ENCODE measurements at places on chromosomes 7 and 10. TPM values are rescaled to one million over a fixed set of nuclear protein-coding genes. Genes with fewer than 3 reads are reported as not detected.

- DNase-seq, result no peak
These were observed 54.9 kb downstream of the CLIP2 start for GRCh38 chr7:74344132-74344496.

- DNase-seq, result no peak
These were observed 15.9 kb downstream of the FAM149B1 start for GRCh38 chr10:73183667-73184281.

GRCh38 chr10:114933588-114933987, 4.4 kb upstream of the TRUB1 start:
- no peak for DNase-seq

Gene PNLIPRP2
- total RNA-seq, result 0.79 TPM

GRCh38 chr7:25031432-25031831, 51.5 kb upstream of the OSBPL3 start:
- DNase-seq, result no peak

Gene MCM10
- total RNA-seq, result 44.8 TPM

Gene PSMG3
- total RNA-seq, result 30.1 TPM

GRCh38 chr7:37181550-37181932, 267.1 kb downstream of the ELMO1 start:
- no peak for DNase-seq

GRCh38 chr10:106615081-106615480, 549.4 kb downstream of the SORCS1 start:
- DNase-seq, result peak; percentile 74

DNA sequence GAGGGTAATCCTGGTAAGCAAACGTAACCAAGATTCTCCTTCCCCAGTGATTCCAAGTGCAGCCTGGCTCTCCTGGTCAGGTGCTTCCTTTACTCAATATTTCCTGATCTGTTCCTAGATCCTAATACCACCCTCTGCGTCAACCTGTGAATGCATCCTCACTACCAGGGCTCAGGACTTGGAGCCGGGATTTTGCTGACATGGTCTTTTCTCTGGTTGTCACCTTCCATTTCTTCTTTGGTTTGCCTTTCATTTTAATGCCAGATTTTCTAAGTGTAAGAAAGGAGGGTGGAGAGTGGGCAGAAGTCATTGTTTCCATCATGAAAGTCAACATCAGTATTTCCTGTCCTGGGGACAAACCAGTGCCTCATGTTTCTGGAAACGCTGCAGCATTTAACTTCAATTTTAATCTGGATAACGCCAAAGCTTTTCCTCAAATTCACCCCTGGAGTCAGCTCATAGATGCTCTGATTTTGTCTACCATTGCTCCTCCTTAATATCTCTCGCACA, 210.4 kb upstream of the ZNF32 start:
- no peak for DNase-seq

DNA sequence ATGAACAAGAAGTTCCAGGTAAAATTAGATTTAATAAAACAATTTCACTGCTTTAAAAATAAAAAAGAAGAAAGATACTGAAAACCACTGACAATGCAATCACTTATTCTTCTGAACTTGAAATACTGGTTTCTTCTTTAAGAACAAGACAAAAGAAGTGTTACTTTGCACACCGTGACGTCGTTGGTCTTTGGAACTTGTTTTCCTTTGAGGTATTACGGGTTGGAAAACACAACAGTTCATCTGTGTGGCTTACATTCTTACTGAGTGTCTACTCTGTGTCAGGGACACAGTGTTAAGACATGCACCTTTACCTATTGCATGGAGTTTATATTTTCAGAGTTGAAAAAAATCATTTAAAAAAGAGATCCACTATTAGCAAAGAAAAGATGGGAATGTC, 41.3 kb upstream of the UCN3 start:
- no peak for DNase-seq

DNA sequence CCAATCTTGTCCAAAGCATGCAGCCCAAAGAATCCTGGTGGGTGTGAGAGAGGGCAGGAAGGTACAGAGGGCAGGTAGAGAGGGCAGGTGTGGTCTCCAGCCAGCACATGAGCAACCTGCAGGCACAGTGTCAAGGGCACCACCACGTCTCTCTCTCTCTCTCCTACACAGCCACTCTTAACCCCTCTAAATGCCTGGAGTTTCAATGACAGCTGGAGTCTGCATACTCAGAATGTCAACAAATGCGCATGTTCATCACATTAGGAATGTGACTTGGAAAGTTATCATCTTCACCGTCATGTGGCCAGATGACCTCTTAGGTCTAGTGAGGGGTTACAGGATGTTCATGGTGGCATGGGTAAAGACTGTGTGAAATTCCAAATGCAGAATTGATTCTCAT, 456.8 kb downstream of the SORCS1 start:
- DNase-seq, result peak; percentile 65

- no peak for DNase-seq
These were observed 41.9 kb downstream of the NKX6-2 start for GRCh38 chr10:132743925-132744490.

GRCh38 chr7:71343039-71343438, 211.1 kb downstream of the GALNT17 start:
- no peak for DNase-seq

DNA sequence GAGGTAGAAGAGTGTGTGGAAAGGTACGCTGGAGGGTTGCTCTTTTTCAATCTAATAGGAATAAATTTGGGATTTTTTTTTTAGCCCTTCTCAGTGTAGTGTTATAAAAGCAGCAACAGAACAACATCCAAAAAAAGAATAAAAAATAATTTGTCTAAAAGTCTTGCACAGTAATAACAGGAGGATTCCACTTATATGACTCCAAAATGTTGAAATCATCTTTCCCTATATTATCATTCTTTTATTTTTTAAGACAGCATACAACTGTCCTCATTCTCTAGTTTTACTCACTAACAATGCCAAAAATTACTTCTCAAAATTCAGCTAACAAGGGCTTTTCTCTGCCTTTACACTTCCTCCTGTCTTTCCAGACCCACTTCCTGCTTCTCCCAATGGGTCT, 27.8 kb downstream of the IL2RA start:
- DNase-seq, result peak; percentile 13

DNA sequence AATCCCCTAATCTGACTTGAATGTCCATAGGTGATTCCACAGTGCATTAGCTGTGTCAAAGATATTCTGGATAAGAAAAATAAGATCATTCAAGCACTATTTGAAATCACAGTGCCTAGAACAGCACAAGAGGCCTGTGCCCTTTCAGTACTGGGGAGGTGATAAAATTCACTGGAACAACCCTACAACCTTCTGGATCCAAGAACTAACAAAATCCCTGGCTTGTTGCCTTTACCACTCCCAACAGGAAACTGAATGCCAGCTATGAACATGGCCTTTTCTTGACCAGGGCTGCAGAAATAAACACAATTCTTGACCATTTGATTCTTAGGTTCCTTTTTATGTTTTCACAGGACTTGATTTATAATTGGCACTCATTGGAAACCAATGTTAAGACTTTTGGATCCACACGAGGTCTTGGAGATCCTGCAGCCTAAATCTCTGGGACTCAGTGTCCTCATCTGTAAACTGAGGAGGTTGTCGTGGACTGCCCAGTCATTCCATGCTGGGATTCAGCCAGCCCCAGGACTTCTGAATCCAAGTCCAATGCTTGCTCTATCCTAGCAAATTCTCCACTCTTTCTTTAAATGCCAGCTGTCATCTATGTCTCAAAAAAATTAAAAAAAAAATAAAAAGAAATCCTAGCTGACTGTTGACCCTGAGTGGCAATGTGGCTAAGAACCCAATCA, 624.7 kb downstream of the KCNMA1 start:
- DNase-seq, result no peak

Gene CALCR
- 16.8 TPM for total RNA-seq

Gene TRIM56
- 16.5 TPM for total RNA-seq

DNA sequence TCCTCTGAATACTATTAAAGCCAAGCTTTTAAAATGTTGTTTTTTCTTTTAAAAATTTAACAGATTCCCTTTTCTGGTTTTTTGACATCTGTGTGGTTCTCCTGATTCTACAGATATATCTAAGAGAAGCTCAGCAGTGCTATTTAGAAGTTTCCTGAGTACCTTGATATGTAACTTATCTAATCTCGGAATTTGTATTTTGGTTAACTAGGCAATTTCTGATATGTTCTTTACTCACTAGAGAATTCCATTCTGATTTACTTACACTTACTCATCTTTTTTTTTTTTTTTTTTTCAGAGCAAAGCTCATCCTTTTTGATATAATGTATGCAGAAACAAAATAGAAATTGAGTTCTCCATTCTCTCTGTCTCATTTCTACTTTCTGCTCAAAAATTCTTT, 63.8 kb downstream of the PALS2 start:
- no peak for DNase-seq

GRCh38 chr7:36606976-36607720, 117.1 kb downstream of the AOAH start:
- DNase-seq, result no peak

Gene DNAJC12
- 0.72 TPM for total RNA-seq

Gene TBC1D12
- total RNA-seq, result 11.4 TPM

GRCh38 chr7:155709453-155709852, 65.0 kb downstream of the RBM33 start:
- no peak for DNase-seq

Gene TMEM236
- total RNA-seq, result not detected

DNA sequence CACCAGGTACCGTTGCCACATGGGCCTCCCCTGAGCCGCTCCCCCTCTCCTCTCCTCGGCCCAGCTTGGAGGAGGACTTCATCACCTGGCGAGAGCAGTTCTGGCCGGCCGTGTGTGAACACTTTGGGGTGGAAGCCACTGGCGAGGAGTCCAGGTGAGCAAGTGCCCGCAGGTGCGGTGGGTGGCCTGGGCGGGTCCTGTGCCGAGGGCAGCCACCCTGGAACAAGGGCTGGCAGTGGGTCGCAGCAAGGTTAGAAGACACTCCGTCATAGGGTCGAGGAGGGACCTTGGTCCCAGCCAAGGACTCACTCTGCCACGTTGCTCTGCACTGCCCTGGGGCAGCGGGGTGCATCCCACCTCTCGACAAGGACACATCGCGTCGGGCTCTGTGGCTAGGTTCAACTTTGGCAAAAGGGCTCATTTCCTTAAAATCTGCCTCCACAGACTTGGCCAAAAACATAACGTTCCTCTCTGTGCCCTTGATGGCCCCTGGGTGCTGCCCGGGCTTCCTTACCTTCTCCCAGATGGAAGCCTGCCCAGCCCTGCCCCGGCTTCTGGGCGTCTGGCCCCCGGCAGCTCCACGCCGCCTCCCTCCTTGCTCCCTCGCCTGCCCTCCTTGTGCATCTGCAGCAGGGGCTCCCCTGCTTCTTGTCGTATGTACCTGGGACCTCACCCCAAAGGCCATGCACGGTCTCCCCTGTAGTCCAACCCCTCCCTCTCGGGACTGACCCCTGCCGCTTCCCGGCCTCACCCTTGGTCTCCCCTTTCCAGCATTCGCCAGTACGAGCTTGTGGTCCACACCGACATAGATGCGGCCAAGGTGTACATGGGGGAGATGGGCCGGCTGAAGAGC, 12.7 kb downstream of the TMEM120A start:
- no peak for DNase-seq

Gene AKR1B15
- total RNA-seq, result not detected

Gene PNLIP
- total RNA-seq, result not detected

Gene HABP2
- total RNA-seq, result 1.6 TPM

Gene SPDYE2B
- total RNA-seq, result not detected

DNA sequence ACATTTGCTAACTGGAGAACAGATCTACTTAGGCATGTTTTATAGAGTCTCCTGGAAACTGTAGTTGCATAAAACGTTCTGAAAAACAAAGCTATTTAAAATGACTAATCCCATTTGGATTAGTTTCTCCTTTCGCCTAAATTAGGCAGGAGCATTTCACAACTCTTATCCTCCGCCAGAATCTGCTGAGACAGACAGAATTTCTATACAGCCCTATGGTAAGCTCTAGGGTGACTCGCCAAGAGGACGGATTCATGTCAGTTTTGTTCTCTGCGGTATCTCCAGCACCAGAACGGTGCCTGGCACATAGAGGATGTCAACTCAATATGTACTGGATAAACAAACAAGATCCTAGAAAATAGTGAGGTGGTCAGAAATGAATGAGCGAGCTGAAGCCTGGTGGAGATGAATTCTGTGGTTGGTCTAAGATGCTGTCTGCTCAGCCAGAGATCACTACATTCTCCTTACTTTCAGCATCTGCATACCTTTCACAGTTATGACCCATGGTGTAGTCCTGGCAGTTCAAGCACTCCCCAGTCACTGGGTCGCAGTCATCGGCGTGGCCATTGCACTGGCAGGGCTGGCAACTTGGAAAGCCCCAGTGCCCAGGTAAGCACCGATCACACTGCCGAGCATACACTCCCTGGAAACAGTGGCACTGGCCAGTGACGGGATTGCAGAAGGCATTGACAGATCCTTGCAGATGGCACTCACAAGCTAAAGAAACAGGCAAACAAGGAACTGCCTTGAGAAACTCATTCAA, 44.0 kb downstream of the LAMB1 start:
- DNase-seq, result no peak

Gene GNGT1
- not detected for total RNA-seq

Gene STEAP4
- not detected for total RNA-seq

- DNase-seq, result no peak
These were observed 48.4 kb upstream of the GNA12 start for GRCh38 chr7:2892549-2892948.

- DNase-seq, result no peak
These were observed 5.2 kb downstream of the MARVELD1 start for GRCh38 chr10:97718659-97719142.

DNA sequence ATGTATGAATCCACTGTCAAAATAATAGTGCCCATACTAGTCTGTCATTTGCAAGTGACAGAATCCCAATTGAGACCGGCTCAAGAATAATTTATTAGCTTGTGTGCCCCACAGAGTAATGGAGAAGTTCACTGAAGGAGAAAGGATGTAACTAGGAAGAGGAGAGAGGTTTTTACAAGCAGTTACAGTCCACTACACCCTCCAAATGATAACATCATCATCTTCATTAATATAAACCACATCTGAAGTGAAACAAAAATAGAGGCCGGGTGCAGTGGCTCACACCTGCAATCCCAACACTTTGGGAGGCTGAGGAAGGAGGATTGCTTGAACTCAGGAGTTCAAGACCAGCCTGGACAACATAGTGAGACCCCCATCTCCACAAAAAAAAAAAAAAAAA, 226.8 kb downstream of the SKIDA1 start:
- no peak for DNase-seq

Gene OSBPL3
- total RNA-seq, result 9.8 TPM

GRCh38 chr7:43584195-43584586, 1.3 kb downstream of the STK17A start:
- DNase-seq, result peak; percentile 58

Gene NME8
- 3.3 TPM for total RNA-seq

DNA sequence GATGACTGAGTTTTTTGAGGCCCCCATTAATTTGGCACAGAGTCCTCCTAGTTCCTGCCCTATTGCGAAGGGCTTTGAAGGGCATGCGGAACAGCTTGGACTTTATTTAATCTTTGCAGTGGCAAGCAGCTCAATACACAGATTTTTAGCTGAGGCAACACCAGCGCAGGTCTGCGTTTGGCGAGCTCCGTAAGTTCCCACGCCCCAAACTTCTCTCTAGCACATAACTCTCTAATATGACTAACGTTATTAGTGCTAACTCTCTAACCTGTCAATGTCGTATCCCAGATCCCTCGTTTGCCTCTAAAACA, 366 bp upstream of the TAF3 start:
- DNase-seq, result no peak

GRCh38 chr7:94492601-94493000, 17.0 kb upstream of the CASD1 start:
- DNase-seq, result no peak

Gene CTAGE4
- total RNA-seq, result 2.1 TPM

GRCh38 chr10:21624951-21625350, 90.9 kb downstream of the MLLT10 start:
- DNase-seq, result no peak
